T-cell (primary cell): ENCODE measurements at places on chromosomes 16 and 17.

- DNase-seq, result no peak
Measured at GRCh38 chr16:1550696-1551095, 17.2 kb downstream of the TMEM204 start.

GRCh38 chr16:68519225-68519745, 19.8 kb upstream of the ZFP90 start:
- no peak for DNase-seq

DNA sequence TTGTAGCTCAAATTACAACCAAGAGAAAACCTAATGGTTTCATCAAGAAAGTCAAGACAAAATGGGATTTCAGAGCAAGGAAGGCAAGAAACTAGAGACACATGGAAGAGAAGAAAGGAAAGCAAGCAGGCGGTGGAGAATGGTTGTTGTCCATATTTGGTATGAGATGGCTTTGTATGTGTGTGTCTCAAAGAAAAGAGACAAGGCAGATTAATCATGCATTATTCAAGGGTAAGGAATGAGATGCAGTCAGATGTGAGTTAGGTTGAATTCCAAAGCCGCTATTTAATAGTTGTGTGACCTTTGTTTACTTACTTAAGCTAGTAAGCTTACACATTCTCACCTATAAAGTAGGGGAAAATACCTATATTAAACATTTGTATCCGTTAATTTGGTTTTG, 1029.6 kb downstream of the CDH11 start:
- no peak for DNase-seq

GRCh38 chr17:82890339-82890730, 50.5 kb upstream of the ZNF750 start:
- DNase-seq, result no peak

GRCh38 chr16:87491522-87492290, 1.1 kb downstream of the ZCCHC14 start:
- peak; percentile 25 for DNase-seq

- no peak for DNase-seq
Measured at GRCh38 chr17:59287452-59287851, 44.0 kb upstream of the YPEL2 start.

DNA sequence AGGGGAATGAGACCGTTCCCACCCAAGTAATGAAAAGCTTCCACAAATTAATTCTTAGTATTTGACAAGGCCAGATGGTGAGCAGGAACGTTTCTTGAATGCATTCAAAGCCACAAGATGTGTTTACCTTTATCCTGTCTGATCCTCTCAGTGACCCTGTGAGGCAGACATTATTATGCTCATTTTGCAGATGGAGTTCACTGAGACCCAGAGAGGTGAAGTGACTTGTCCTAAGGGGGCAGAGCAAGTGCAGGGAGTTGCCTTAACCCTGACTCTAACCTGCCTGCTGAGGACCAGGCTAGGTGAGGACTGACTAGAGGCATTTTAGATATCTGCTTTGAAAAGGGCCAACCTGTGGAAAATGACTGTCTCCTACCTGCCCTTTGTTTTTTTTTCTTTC, 156.7 kb downstream of the HAPSTR1 start:
- DNase-seq, result no peak

GRCh38 chr17:63984236-63984635, 11.5 kb upstream of the SCN4A start:
- DNase-seq, result no peak

- no peak for DNase-seq
Measured at GRCh38 chr17:5264893-5265292, 17.2 kb upstream of the RABEP1 start.
